ENCODE measurements at places on chromosomes 2 and 18. TPM values are rescaled to one million over a fixed set of nuclear protein-coding genes. Genes with fewer than 3 reads are reported as not detected.

Gene CYS1
- 6.1 TPM for polyA plus RNA-seq

Gene CRYGD
- polyA plus RNA-seq: not detected

Gene TET3
- polyA plus RNA-seq: 14.1 TPM

Gene SLC8A1
- polyA plus RNA-seq: 109 TPM

Gene MROH2A
- polyA plus RNA-seq: 0.14 TPM

Gene CIB4
- polyA plus RNA-seq: not detected

Gene TCF23
- polyA plus RNA-seq: 0.59 TPM

Gene NRBP1
- 133 TPM for polyA plus RNA-seq

Gene KIF3C
- polyA plus RNA-seq: 16.7 TPM

- no peak for DNase-seq
Observed at GRCh38 chr18:11761553-11761952, 72.5 kb downstream of the GNAL start.

- no peak for DNase-seq
Observed at GRCh38 chr2:142484111-142484510, 353.3 kb upstream of the LRP1B start.

DNA sequence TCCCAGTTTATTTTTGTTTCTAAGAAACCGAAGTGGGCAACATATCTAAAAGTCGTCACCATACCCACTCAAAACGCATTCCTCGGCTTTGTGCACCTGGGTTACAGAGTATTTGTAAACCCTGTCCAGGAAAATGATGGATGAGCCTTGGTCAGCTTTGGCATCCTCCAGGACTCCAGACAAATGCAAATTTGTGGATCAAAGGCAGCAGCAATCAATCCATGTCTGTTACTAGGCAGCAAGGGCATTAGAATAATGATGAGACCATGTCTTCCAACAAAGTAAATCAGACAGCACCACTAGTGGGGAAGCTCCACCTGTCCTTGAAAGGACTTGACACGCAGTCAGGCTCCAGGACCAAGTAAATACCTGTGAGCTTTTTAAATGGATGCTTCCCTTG is 672.6 kb upstream of the GYPC start:
- no peak for DNase-seq

- no peak for DNase-seq
Observed at GRCh38 chr2:26477911-26478253, at the start of gene OTOF. OTOF (minus strand) TSS chr2:26478124.

DNA sequence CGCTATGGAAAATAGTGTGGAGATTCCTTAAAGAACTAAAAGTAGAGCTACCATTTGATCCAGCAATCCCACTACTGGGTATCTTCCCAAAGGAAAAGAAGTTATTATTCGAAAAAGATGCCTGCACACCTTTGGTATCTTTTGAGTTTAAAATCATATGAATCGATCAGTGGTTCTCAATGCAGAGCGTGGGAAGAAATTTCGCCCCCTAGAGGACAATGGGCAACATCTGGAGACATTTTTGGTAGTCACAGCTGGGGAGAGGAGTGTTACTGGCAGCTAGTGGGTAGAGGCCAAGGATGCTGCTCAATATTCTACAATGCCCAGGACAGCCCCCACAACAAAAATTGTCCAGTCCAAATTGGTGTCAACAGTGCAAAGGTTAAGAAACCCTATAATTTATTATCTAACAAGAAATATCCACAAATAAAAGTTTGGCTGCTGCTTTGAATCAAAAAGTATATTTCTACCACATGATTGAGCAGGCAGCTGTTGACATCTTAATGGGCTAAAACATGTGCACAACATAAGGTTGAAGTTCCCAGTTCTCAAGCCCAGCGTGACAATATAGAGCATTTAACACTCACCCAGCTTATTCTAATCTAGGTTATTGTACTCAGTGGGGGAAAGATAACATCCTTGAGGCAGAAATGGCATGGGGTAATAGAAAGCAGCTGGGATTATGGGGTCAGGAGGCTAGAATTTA is 425.7 kb downstream of the LRATD1 start:
- no peak for DNase-seq

GRCh38 chr2:7837237-7837760 is 844.6 kb upstream of the ID2 start:
- DNase-seq: no peak

DNA sequence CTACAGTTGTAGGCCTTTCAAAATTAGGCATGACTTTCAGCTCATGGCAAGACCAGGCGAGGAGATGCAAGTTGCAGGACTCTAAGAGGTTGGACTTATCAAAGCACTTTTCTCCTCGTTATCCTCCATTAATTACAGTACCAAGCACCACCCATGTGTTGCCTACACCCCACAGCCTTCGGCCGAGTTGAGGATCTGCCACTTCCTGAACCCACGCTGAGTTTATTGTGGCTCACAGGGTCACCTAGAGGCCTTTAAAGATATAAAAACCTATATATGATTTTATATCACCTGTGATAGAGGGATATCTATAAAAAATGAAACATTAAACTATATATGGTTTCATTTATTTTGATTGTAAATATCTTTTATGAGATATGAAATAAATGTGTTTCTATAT is 2.6 kb downstream of the UGT1A10 start:
- DNase-seq: no peak

- DNase-seq: no peak
Observed at GRCh38 chr2:221818616-221819320, 246.7 kb upstream of the EPHA4 start.

DNA sequence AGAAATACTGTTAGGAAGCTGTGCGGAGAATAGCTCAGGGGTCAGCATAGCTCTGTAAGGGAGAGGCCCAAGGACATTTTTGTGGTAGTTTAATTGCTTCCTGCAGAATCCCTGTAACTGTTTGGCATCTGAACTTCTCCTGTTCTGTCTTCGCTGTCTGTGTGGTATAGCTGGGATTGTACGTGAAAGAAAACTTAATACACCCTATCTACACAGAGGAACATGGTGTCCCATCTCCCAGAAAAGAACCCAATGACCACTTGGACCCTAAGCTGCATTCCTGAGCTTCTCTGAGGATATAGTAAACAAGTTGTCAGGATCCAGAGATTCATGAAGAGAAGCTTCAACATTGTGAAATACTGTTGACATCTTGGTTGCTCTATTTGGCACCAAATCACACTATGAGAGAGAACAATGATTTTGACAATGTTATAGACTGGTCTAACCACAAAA is 81.3 kb downstream of the CDC42EP3 start:
- no peak for DNase-seq

GRCh38 chr18:13202571-13202970 is 16.0 kb upstream of the LDLRAD4 start:
- no peak for DNase-seq

- no peak for DNase-seq
Observed at GRCh38 chr2:234917211-234917975, 34.4 kb upstream of the SH3BP4 start.

DNA sequence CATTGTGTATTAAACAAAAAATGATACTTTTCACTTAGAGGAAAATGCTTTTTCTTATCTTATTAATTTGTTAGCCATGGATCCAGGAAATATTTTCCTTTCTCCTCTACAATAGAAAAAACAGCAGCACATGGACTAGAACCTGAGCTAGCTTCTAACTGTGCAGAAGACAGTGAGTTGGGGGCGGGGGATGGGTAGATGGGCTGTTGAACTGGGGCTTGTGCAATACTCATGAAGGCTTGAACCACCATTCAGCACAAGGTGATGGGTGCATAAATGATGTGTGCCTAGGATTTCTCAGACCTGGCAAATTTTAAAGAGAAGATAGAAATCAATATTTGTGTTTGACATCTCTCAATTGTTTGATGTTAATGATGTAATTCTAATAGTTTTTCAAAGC is 42.0 kb downstream of the COL5A2 start:
- no peak for DNase-seq

DNA sequence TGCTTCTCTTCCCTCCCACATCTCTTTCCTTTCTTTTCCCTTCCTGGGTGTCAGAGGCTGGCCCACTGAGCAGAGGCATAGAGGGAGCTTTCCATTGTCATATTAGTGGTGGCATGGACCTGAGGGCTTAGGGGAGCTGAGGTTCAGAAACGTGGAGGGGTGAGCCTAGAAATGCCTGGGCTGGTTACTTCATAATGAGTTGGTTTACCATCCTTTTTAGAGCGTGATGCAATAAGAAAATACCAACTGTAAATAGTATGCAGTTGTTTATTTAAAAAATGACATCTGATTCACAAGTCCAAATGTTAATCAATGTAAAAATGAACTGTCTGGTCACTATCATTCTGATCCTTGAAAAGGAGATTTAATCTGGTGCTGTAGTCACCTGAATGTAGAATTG is 46.3 kb downstream of the MYO1B start:
- DNase-seq: no peak

DNA sequence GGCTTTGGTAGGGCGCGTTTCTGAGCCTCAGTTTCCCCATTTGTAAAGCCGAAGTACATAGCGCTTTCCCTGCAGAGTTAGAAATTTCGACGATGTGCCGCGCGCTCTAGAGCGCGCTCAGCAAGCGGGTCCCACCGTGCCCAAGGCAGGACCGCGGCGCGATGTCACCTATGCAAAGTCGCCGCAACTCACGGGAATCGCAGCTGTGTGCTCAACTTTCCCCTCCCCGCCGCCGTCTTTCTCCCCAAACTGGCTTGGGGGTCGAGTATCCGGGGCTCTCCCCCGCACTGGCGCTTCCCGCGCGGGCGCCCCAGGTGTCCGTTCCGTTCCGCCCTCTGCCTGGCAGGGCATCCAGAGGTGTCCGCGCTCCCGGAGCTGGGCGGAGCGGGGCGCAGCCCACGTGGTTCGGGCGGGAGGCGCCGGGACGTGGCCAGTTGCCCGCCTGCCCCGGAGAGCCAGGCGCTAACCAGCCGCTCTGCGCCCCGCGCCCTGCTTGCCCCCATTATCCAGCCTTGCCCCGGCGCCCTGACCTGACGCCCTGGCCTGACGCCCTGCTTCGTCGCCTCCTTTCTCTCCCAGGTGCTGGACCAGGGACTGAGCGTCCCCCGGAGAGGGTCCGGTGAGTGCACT is at the start of gene MLPH:
Gene MLPH, plus strand, starts transcription at position 433 of the 630 bp plus-strand sequence. CDS start 6,176 bp downstream, outside the sequence.
- no peak for DNase-seq

GRCh38 chr2:105541189-105542050 is 142.6 kb upstream of the FHL2 start:
- DNase-seq: no peak

DNA sequence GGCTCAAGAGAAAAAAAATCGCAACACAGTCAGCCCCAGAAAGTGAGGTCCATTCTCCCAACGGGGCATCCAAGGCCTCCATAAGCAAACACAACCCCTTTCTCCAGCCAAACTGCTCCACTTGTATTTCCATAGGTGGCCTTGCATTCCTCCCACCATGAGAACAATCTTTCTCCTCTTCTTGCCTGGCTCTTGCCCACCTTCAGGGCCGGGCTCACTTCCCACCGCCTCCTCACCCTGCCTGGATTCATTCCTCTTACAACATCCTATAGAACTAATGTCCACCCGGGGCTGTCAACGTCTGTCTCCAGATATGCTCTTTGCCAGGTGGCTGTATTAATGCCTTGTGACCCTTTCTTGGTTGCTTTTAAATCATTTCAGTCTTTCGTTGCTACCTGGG is 124.5 kb downstream of the SMAD7 start:
- no peak for DNase-seq

GRCh38 chr2:9251154-9252001 is 44.8 kb downstream of the ASAP2 start:
- DNase-seq: no peak

DNA sequence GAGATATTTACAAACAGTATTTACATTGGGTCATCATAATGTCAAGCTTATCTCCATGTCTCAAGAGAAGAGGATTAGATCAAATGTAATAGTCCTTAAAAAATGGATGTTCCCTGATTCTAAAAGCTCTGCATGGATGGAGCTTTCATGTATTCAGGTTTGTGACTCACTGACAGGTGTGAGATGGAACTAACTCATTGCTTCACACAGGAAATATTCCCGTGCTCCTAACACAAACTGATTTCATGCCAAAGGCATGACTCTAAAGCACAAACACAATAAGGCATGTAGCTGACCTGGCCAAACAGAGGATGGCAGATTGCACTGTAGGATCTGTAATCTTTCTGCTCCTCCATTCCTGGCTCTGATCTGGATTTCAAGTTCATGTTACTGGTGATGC is 110.0 kb downstream of the ALK start:
- DNase-seq: no peak

DNA sequence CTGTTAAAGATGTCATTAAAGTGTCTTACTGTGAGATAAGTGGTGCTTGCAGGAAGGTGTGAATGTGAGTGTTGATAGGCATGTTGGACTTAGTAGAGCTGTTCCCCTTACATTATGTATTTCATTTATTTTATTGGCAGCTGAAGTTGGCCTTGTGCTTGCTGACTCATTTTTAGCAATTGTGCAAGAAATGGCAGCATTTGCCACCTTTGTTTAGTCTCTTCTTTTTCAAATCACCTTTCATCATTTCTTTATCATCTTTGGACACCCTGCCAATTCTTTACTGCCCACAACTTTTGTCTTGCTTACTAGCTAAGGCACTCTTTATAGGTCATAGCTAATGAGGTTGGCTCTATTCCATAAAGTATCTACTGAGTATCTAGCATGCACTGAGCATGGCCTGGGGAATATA is 130.3 kb upstream of the LYPD6 start:
- no peak for DNase-seq

DNA sequence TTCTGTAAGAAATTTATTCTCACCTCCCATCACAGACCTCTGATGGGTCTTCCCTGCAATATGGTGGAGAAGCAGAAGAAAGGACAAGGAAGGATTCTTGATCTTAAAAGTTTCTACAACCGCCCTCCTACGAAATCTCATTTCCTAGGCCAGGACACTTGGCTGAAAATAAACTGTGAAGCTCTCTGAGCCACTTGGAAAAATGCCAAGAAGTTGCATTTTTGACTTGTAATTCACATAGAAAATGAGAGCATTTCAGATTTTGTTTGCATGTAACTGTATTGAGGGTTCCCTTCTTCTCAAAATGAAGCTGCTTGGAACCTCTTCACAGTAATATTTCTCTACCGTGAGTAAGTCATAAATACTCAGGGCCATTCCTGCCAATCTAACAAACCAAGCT is 458.3 kb upstream of the SLC14A2 start:
- no peak for DNase-seq

DNA sequence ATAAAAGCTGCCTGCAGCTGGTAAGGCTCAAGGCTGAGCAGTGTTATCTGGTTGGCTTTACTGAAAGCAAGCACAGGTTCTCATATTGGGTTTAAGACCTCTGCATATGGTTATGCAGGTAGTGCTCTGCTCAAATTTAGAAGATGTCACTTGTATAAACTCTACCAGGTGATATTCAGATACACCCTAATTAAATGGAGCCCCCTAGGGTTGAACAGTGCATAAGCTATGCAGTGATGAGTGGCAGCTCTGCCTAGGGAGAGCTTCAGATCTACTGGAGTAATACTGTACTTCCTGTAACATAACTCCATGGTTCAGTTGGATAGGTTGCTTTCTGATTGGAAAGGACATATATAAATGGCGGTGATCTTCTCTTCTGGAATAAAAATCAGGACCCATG is 222.7 kb downstream of the CYRIA start:
- no peak for DNase-seq

Measured in left renal pelvis (tissue), 4 donors.